ENCODE measurements at places on chromosomes 1 and 21.
A peak's percentile ranks its signal among the peaks of the same experiment; 100 is the strongest.

DNA sequence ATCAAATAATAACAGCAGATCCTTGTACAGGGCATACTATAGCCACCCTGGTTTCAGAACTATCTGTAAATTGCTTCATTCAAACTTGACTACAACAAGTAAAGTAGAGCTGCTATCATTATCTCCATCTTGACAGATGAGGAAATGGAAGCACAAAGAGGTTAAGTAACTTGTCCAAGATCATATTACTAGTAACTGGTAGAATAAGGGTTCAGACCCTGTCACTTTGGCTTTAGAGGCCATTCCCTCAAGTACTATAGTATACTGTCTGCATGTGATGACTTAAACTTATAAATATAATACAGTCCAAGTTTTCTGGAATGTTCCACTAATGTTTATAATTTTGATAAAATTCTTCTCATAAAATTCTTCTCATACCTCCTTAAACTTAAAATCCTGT lies 24.8 kb downstream of the PGM1 start:
- no peak for DNase-seq

- DNase-seq: no peak
These were observed 125.7 kb upstream of the TMPRSS2 start for GRCh38 chr21:41633627-41634026.

GRCh38 chr1:173429471-173430402 lies 47.4 kb upstream of the PRDX6 start:
- DNase-seq: no peak

- DNase-seq: peak; percentile 35
These were observed 9.5 kb upstream of the B3GALNT2 start for GRCh38 chr1:235513495-235514366.

- DNase-seq: no peak
These were observed 1.9 kb downstream of the HDGF start for GRCh38 chr1:156749419-156750118.

DNA sequence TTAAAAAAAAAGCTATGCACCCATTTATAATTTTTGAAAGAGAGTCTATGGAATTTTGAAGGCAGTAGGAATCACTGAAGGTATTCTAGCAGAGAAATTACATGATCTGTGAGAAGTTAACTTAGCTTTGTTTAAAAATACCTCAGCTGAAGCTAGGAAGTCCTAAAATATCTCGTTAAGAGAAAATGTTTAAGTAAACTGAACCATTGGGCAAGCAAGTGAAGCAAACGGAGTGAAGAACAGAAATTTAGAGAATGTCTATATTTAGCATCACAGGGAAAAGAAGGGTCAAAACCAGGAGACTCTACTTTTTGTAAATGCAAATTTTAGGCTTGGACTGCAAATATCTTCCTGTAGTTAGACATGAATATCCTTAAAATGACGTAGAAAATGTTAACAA lies 230.8 kb downstream of the HMCN1 start:
- DNase-seq: no peak

GRCh38 chr21:18542081-18542480 lies 138.5 kb upstream of the TMPRSS15 start:
- DNase-seq: no peak

GRCh38 chr21:14321042-14321441 lies 61.9 kb downstream of the HSPA13 start:
- no peak for DNase-seq

GRCh38 chr1:113617438-113618141 lies 141.7 kb downstream of the PHTF1 start:
- no peak for DNase-seq

DNA sequence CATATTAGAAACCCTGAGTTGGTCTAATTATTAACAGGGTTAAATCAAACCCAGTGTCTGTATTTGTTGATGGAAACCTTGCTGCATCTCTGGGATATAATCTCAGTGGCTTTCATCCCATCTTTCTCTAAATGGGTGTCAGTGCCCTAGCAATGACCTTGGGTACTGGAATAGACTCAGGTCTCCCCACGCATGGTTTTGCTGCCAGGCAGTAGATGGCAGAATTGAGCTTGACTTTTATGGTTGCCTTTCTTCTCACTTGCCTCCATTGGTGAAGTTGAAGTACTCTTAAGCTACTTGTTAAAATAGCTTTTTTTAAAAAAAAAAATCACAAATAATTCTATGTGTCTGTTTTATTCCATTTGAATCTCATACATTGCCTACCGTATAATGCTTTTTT lies 81.8 kb upstream of the HMCN1 start:
- DNase-seq: no peak

DNA sequence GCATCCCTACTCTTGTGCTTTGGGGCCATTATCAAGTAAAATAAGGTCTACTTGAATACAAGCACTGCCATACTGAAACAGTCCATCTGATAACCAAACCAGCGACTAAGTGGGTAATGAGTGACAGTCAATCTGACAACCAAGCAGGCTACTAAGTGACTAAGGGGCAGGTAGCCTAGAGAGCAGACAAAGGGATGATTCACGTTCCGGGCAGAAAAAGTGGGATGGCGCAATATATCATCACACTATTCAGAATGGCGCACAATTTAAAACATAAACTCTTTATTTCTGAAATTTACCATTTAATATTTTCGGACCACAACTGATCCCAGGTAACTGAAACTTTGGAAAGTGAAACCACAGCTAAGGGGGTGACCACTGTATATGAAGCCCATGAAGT lies 17.7 kb downstream of the NGF start:
- no peak for DNase-seq

- no peak for DNase-seq
These were observed 15.4 kb upstream of the WASF2 start for GRCh38 chr1:27505420-27505680.

GRCh38 chr1:204592246-204592948 lies 76.2 kb downstream of the MDM4 start:
- no peak for DNase-seq

DNA sequence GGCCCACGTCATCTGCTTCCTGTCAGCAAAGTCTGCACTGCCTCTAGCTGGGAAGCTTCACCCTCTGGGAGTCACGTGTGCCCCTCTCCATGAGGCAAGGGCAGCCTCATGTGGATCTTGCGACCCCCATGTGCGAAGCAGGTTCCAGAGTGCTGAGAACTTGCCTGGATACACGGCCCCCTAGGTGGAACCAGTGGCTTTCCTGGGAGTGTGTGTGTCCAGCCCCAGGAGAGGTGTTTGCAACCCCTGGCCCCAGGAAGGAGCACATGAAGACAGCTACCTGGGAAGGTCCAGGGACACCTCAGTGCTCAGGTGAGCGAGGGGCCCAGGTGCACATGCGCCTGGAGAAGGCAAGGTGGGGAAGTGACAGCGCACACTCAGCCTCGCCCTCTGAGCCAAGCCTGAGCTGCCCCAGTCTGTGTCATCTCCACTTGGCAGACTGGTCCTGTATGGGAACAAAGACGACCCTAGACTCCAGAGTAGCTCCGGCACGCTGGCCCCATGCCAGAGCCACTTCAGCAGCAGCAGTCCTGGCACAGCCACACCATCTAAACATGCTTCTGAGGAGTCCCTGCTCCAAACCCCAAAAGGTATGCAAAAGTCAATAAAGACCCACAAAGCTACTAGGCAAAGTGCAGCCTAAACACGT lies 8.9 kb downstream of the LSS start:
- DNase-seq: no peak

DNA sequence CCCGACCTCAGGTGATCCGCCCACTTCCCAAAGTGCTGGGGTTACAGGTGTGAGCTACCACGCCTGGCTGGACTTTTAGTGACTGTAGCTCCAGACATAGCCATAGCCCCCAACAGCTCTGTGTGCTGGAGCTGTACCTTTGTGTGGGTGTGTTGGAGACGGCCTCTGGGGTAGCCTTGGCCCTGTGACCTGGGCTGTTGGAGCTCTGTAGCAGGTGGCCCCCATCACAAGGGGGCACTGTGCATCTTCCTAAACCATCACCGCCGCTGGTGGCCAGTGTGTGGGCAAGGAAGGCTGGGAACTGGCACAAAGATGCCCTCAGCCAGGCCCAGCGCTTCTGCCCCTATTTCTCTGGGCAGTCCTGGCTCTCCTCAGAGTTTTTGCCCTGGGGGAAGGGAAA lies 38.4 kb upstream of the FOXO6 start:
- DNase-seq: no peak

- no peak for DNase-seq
These were observed 38.1 kb downstream of the CD160 start for GRCh38 chr1:145757420-145757819.

- DNase-seq: no peak
These were observed 1.4 kb upstream of the MAN1C1 start for GRCh38 chr1:25615172-25615541.

- no peak for DNase-seq
These were observed 3.1 kb downstream of the NUAK2 start for GRCh38 chr1:205318231-205318991.

- DNase-seq: no peak
These were observed 985 bp downstream of the SYT6 start for GRCh38 chr1:114152508-114153260.

GRCh38 chr1:162678439-162678838 lies 46.2 kb downstream of the DDR2 start:
- DNase-seq: no peak

DNA sequence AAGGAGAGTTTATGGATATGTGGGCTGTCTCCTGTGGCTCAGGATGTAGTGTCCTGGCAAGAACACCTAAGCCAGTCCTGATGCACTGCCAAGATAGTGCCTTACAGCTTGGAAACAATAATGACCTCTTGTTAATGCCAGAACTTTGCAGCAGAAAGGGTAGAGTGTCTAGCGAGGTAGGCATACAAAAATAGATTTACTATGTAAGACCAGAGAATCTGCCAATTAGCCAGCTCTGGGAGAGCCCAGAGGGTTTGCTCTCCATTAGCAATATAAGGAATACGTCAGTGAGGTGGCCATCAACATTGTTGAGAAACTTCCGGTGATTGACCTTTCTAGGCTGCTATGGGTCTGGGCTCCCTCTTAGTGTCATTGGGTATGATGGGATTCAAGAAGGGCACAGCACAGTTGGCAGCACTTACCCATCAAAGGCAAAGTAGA lies 178.5 kb upstream of the GALNT2 start:
- no peak for DNase-seq

DNA sequence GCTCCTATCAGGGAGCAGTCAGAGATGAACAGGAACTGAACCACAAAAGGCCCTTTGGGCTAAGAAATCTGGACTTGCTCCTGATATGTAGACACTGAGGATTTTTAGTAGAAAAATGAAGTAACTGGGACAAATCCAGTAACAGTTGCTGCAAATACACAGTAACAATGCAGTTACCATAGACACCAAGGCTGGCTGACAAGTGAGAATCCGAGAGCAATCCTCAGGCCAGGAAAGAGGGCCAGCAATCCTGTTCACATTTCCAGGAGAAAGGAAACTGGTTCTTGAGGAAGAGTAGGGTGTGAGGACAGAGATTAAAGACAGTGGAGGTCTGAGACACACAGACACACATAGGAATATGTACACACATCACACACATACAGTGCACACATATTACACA lies 9.3 kb upstream of the LORICRIN start:
- DNase-seq: no peak

DNA sequence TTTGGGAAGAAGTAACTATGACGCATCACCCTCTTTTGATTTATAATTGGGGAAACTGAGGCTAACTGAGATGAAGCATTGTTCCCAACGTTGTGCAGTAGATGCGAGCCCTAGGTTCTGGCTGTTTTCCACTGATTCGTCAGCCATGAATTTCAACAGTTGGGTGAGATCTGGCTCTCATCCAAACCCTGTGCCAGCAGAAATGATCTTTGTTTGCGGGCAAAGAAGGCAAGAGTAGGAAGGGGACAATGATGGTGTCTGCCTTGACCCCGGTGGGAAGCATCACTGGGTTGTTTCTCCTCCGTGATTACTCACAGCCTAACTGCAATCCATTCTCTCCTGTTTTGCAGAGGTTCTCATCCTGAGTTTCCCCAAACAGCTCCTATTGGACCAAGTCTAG lies 142.3 kb downstream of the MIS18A start:
- DNase-seq: no peak

DNA sequence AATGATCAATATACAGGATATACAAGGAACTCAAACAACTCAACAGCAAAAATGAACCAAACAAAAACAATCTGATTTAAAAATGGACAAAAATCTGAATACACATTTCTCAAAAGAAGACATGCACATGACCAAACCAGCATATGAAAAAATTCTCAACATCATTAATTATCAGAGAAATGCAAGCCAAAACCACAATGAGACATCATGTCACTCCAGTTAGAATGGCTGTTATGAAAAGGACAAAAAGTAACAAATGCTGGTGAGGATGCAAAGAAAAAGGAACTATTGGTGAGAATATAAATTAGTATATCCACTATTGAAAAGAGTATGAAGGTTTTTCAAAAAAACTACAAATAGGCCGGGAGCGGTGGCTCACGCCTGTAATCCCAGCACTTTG lies 42.0 kb downstream of the FCRL3 start:
- DNase-seq: no peak

DNA sequence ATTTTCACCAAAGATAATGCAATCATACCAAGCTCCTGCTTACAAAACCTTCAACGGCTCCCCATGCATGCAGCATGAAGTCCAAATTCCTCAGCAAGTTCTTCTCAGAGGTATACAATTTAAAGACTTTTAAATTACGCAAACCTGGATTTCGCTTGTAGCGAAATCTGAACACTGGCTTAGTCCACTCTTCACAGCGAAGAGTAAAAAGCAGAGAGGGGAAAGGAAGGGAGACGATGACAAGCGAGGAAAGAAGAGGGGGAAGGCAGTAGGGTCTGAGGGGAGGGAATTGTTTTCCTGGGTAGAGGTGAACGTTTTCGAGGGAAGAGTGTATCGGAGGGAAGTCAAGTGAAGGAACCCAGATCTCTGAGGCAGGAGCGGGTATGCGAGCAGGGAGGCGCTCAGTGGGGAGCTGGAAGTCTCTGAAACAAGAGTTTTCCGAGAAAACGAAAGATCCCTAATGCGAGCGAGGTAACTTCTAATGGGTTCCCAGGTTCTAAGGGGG lies 790 bp downstream of the TESK2 start:
- no peak for DNase-seq

GRCh38 chr1:75542818-75543570 lies 67.9 kb downstream of the SLC44A5 start:
- no peak for DNase-seq

Data from SK-N-MC (cell line).